T-helper 2 cell (primary cell): ENCODE measurements at places on chromosomes 2 and 18.

- DNase-seq, result no peak
Observed at GRCh38 chr18:50014606-50015005, 180.3 kb downstream of the MYO5B start.

GRCh38 chr2:152861349-152861942 is 143.0 kb downstream of the ARL6IP6 start:
- no peak for DNase-seq

DNA sequence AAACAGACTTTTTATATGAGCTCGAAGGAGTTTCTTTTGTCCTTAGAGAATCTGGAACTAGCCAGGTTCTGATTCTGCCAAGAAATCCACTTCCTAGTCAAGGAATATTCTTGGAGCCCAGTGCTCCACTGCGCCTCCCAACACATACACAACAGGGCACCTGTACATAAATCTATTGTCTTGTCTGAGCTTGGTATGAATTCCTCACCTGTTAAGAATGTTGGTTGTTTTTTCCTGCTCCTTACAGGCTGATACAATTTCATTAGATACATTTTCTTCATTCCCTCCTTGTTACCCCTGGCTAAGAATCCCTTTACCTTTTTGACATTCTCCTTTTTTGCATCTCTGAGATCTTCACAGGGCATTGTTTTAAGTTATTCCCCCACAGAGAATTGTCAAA is 56.0 kb upstream of the FZD7 start:
- DNase-seq, result no peak

GRCh38 chr2:46719487-46719886 is 196.1 kb downstream of the MCFD2 start:
- no peak for DNase-seq

GRCh38 chr2:150282771-150283371 is 204.6 kb downstream of the RND3 start:
- DNase-seq, result no peak

DNA sequence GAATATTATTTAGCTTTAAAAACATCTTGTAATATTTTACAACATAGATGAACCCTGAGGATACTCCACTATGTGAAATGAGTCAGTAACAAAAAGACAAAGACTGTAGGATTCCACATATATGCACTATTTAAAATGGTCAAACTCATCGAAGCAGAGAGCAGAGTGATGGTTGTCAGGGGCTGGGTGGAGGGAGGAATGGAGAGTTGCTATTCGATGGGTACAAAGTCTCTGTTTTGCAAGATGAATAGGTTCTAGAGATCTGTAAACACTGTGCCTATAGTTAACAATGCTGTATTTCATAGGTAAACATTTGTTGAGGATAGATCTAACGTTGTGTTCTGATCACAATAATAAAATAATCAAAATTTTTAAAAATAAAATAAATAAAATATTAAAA is 1675.9 kb upstream of the CELF4 start:
- DNase-seq, result no peak

DNA sequence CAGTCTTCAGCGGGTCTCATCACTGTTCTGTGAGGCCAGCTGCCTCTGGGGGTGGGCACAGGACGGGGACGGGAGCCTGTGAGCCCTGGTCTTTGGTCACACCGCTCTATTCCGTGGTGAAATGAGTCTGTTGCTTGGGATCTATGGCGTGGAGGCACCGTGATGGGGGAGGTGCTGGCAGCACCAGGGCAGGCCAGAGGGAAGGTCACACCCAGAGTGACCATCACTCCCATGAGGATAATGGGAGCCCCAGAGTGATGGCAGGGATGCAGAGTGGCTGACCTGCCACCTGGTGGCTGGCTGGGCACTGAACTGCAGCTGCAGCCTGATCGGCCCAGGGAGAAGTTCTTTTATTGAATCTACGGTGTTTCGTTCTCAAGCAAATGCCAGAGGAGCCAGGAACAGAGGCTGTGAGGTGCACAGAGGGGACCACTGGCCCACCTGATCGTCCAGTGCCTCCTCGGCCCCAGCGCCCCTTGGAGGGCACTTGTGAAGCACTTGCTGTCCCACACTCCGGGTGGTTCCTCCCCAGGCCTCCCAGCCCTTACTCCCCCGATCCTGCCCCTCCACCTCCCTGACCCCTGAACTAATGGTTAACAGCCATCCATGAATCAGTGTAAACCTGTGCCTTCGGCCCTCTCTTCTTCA is 17.9 kb downstream of the KCNIP3 start:
- no peak for DNase-seq

DNA sequence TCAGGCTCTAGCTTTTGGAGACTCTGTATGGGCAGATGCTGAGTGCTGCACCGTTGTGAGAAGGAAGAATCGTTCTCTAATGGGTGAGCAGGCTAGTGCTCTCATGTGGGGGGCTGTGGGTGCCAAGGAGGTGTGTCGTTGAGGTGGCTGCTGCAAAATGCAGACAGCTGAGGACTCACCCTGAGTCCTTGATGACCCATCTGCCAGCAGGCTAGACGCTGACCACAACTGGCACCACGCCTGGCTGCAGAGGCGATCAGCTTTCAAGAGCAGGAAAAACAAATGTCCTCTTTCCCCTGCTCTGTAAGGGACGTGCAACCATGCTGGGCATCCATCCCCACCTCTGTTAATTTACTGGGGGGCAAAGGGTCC is 48.2 kb downstream of the HAUS1 start:
- DNase-seq, result no peak

DNA sequence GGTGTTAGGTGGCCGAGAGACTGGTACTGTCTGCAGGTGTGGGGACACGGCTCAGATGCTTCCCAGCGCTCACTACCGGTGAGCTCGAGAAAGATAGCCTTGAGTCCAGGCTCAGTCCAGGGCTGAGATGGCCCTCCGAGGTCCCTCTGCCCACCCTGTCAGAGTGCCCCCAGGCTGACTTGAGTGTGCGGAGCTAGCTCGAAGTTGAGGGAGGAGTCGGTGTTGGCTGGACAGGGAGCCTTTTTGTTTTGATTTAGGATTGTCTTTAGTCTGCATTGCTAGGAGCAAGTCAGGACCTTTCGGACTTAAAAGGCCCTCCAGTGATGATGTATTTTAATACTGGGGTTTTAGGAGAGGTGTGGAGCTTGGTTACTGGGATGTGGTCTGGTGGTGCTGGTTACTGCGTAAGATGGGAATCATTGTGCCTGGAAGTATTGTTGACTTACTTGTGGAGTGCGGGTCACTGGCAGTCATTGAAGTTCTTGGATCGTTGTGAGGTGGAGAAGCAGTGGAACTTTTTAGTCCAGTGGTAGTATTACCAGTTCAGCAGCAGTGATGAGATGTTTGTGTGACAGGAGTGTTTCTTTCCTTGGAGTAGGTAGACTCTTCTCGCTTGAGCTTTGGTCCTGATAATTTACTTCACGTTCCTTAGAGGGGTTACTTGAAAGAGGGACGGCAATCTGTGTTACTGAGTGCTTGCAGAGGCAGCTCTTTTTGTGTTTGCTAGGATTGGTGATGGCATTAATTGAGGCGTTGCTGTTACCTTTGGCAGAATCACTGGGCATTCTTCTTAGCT is 633 bp downstream of the KIAA1328 start:
- DNase-seq, result no peak

DNA sequence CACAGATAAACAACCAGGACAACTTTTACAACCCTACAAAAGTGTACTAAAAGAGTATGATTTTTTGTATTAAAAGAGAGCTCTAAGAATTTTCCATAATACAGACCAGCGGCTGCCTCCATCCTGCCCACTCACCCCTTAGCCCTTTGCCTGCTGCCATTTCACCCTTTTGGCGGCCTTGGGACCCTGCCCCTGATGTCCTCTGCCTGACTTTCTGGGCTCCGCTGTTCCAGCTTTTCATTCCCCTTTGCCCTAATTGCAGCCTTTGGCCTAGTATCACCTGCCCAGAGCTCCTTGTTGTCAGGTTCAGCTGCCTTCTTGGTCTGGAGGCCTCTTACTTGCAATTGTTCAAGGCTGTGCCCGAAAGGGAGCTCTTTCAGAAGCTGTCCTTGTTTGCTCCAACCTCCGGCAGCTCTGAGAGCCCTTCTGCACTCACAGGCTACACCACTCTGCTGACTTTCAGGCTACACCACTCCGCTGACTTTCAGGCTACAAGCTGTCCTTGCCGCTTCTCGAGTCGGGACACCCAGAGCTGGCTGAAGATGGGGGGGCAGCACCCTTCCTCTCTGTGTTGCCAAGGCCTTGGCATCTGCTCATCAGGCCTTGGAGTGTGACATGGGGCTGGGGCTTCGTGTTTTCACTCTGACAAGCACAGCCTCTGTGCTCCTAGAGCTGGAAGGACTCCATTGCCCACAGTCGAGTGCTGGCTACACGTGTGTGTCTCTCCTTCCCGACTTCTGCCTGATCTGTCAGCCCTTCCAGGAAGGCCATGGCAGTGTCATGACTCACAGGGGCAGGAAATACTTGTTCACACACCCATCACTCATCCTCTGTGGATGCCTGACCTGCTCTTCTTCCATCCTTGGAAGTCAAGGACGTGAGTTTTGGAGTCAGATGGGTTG is 43.1 kb upstream of the HDAC4 start:
- no peak for DNase-seq

DNA sequence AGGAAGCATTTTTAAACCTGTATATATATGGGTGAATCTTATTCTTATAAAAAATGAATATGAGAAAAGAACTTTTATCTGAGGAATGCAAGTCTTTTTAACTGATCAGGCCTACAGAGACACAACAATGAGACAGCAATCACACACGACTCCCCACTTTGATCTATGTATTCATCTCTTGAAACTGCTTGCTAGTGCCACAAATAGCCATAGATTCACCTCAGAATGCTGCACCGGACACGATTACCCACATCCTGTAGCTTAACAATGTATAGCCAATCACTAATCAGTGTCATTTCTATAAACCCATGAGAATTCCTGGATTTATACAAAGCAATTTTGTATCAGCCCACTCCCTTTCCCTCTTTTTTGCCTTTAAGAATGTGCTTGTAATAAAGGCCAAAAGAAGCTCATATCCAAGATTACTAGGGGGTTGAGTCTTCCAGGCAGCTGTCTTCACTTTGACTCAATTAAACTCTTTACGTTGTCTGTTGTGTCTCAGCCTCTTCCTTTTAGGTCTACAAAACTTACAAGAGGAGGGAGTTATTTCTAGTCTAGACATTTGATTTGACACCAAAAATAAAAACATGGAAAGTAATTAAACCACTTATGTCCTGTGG is 94.9 kb downstream of the MBD2 start:
- no peak for DNase-seq

GRCh38 chr2:48548840-48549239 is 18.9 kb downstream of the STON1 start:
- DNase-seq, result no peak

DNA sequence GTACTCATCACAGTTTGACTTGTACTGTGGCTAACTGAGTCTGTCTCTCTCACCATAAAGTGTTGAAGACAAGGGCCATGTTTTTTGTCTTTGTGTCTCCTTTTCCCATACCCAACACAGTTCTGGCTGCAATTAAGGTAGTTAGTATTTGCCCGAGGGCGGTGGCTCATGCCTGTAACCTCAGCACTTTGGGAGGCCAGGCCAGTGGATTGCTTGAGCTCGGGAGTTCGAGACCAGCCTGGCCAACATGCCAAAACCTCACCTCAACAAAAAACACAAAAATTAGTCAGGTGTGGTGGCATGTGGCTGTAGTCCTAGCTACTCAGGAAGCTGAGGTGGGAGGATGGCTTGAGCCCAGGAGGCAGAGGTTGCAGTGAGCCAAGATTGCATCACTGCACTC is 6.9 kb upstream of the KIF3C start:
- no peak for DNase-seq

GRCh38 chr2:109174626-109175349 is 45.8 kb downstream of the SH3RF3 start:
- DNase-seq, result no peak

GRCh38 chr18:3491981-3492555 is 42.1 kb downstream of the TGIF1 start:
- DNase-seq, result no peak

GRCh38 chr2:172822585-172822984 is 86.9 kb downstream of the RAPGEF4 start:
- no peak for DNase-seq

GRCh38 chr18:10973567-10974203 is 175.7 kb downstream of the PIEZO2 start:
- DNase-seq, result no peak

DNA sequence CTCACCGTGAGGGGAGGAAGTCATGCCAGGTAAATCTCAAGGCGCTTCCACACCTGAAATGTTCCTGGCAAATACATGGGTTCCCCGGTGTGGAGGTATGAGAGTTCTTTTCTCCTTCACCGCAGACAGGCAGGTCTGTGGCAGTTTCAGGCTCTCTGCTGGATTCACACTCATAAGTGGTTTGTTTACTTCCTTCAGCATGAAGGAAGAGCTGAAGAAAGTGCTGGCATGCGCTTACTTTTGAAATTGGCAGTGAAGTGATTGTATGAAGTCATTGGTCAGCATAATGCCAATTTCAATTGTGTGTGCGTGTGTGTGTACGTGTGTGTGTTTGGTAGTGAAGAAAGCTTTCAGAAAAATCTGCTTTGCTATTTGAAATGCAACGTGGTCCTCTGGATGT is 43.4 kb downstream of the RNF144A start:
- DNase-seq, result no peak

DNA sequence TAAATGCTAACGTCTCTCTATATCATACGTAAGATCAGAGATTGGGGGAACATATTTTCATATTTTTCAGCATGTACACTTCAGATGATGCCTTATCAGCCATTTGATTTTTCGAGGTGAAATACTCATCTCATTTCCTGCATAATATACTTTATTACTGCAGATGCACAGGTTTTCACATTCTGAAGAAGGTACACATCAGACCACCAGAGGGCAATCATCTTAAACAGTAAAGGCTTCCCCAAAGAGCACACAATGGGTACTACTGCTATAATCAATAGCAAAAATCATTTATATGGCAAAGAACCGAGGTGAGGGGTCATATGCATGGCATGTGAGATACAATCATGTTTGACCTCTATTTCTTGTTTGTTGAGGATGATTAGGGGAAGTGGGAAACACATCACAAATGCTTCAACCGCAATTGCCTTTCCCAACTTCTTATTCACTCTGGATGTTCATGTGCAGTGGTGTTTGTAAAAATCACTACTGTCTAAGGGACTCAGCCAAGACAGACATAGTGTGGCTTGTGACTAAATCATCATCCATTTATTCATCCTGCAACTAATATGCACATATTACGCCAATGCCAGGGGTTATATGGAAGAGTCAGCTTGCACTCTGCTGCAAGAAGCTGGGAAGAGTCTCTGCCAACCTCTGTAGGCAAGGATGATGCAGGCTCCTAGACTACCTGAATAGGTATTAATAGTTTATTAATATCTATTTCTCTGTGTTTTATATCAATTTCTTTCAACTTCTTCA is 118.7 kb downstream of the EPB41L3 start:
- DNase-seq, result no peak
